Gastrocnemius medialis (tissue), 4 donors: ENCODE measurements at places on chromosomes 1 and 21. TPM values are rescaled to one million over a fixed set of nuclear protein-coding genes. Genes with fewer than 3 reads are reported as not detected.

DNA sequence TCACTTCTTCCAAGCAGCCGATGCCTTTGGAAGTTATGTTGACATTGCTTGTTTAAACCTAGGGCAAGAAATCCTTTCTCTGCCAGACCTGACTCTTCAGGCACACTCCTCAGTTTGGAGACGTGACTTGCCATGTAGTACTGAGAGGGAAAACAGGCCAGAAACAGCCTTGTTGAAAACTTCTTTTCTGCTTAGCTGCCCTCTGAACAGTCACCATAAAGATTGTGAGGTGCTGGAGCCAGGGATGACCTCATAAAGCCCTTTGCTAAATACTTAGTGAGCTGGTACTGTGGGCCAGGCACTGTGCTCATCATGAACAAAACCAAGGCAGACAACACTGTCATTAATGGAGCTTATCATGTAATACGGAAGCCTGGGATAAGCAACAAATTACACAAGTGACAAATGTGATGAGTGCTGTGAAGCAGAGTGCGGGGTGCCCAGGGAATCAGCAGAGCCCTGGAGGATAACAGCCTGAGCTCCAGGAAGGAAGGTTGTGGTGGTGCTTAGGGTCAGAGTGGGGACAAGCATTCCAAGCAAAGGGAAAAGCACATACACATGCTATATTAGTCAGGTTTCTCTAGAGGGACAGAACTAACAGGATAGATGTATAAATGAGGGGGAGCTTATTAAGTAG is 42.4 kb downstream of the MTARC1 start:
- DNase-seq: no peak

DNA sequence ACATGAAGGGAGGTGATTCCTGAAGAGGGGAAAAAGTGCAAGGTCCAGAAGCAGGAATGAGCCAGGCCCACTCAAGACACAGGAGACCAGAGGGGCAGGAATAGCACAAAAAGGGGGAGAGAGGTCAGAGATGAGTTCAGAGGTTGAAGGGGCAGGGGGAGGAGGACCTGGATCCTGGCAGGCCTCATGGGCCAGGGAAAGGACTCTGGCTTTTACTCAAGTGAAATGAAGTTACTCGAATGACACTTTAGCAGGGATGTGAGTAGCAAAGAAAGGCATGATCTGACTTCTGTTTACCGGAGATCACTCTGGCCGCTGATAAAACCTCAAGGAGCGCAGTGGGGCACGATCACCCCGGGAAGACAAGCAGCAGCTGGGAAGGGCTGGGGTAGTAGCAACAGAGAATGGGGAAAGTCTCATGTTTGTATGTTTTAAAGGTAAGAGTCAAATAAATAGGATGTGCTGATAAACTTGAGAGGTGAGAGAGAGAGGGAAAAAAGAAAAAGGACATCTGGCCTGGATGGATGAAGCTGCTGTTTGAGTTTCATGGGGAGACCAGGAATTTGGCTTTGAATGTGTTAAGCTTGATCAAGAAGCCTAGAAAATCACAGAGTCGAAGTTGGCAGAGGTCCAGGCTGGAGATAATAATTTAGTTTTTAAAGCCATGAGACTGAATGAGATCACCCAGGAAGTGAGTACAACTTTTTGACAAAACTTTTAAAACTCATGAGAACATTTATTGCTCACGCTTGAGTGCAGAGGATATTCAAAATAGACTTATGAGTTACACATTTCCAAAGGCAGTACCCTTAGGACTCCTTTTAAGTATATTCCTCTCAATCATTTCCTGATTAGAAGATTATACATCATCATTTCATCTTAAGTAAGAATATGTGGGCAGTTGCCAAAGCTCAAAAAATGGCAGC is 156.0 kb downstream of the RERE start:
- DNase-seq: peak; percentile 18

GRCh38 chr1:212514782-212515181 is 82.1 kb downstream of the NENF start:
- no peak for DNase-seq

C1orf21 gene
- 128 TPM for total RNA-seq

DNA sequence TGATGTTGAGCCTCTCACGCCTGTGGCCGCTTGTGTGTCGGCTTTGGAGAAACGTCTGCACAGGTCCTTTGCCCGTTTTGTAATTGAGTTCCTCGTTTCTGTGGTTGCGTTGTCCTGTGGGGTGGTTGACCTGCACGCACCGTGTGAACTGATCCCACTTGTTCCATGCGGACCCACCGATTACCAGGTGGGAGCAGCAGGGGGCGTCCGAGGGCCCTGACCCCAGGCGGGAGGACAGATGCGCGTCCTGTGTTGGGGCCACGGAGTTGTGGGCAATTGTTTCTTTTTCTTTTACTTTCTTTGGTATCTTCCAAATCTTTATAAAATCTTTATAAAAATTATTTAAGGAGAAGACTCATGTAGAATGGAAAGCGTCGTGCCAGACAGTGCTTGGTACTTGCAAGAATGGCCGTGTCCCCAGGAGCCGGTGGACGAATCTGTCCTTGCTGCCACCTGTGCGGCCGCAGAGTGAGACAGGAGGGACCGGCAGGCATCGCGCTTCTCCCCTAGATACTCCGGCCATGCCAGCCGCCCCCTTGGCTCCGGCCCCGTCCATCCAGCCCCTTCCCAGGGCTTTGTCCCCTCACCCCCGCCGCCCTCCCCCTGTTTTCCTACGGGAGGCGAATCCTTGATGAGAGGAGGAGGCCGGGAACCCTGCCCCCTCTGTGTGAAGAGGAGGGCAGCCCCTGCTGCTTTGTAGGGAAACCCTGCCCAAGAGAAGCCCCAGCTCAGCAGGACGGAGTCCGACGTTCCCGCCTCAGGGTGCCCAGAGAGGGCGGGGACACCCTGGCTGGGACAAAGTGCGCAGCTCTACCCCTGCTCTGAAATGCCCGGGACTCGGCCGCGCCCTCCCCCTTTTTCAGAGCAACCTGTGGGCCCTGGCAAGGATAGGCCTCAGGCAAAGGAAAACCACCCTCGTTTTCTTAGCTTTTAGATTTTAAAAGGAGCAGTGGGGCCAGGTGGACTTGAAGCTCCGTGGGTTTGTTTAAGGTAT is 41.7 kb downstream of the PRKCZ start:
- no peak for DNase-seq

COA7 gene
- total RNA-seq: 20.2 TPM

GRCh38 chr1:156259805-156260204 is 11.9 kb upstream of the PAQR6 start:
- no peak for DNase-seq

DNA sequence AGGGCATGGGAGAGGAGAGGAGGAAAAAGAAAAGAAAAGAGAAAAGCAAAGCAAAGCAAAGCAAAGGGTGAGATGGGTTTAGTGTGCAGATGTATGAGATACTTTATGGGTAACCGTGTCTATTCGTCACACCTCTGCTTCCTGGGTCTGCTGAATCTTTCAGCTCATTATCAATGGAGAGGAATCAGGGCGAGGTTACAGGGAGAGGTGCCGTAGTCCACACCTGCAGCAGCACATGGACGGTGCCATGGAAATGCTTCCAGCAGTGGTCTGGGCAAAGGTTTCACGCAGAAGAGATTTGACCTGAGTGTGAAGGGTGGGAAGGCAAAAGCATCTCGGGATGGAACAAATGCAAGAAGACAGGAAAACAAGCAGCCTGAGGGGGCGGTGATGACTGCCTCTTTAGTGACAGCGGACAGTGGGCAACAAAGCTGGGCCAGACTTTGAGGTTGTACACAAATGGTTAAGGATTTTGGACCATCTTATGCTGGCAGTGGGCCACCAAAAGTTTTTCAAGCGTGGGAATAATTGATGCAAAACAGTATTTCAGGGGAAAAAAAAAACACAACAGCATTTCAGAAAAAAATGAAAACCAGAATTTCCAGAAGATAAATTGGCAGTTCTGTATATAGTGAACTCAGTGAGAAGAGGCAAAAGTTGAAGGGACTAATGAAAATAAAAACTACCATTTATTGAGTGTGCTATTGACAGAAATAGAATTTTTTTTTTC is 19.5 kb upstream of the SRP9 start:
- no peak for DNase-seq

DNA sequence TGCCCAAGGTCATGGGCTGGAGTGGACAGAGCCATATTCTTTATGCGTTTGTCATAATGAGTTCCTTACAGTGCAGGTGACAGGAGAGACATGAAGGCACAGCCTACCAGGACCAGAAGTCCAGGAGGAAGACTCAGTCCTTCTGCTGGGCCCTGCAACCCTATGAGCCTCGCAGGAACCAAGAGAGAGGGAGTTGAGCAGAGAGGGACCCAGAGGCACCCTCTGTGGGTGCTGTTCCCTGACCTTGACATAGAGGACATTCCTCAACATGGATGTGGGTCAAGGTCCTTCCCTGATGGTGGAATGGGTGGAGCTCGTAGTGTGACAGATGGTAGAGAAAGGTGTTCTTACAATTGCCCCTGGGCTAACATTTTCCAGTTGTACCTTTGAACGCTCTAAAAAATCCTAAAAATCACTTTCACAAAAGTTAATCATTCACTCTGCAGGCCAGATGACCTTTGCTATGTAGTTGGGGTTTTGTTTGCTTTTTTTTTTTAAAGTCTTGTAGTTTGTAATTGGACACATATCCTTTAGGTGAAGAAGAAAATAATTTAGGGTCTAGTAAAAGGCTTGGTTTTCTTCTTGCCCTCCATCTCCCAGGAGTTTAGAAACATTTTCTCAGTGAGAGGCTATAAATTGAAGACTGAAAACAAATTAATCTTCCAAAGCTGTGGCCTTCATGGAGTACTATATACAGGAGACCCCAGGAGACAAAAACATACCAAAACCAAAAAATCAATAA is 41.9 kb downstream of the MAB21L3 start:
- DNase-seq: no peak

GRCh38 chr1:198316546-198317100 is 159.8 kb downstream of the NEK7 start:
- no peak for DNase-seq

GRCh38 chr1:183030053-183030452 is 6.8 kb downstream of the LAMC1 start:
- DNase-seq: no peak

PDC gene
- not detected for total RNA-seq

GRCh38 chr1:88060750-88061491 is 623.2 kb upstream of the PKN2 start:
- no peak for DNase-seq

GRCh38 chr1:85195703-85196102 is 5.1 kb downstream of the SYDE2 start:
- DNase-seq: no peak

DNA sequence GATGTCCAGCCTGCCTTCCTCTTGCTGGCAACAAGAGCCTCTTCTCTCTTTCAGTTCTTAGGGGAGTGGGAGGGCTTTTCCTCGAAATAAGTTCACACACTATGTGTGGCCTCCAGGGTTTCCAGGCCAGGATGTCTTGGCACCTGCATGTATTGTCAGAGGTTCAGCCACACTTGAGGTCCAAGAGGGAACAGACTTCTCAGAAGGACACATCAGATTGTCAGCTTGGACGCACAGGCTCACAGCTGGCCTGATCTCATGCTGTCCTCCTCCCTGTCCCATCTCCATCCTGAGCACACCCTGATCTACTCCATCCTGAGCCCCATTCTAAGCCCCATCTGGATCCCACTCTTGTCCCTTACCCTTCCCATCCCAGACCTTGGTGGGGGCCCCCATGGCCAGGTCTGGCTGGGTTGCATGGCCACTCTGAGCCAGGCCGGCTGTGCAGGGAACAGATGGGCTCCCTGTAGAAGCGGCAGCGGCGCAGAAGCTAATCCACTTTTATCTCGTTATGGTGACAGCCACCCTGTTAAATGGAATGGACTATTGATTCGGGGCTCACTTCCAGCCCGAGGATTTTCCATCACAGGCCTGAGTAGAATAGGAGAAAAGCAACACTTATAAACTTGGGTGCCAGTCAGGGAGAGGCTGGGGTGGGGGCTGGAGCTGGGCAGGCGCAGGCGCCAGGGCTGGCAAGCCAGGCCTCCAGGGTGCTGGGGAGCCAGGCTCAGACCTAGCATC is 85.1 kb upstream of the CSF3R start:
- no peak for DNase-seq

DNA sequence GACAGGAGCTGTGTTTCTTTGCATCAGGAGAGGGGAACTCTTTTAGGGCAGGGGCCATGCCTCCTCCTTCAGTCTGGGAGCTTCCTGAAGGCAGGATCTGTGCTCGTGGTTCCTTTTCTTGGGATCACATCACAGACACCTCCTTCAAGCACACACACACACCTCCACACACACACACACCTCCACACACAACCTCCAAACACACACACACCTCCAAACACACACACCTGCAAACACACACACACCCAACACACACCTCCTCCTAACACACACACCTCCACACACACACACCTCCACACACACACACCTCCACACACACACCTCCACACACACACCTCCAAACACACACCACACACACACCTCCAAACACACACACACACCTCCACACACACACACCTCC is 10.5 kb downstream of the LGR6 start:
- no peak for DNase-seq

GRCh38 chr1:76725864-76726619 is 141.2 kb upstream of the ST6GALNAC5 start:
- DNase-seq: no peak

PRXL2B gene
- total RNA-seq: 1.3 TPM

DNA sequence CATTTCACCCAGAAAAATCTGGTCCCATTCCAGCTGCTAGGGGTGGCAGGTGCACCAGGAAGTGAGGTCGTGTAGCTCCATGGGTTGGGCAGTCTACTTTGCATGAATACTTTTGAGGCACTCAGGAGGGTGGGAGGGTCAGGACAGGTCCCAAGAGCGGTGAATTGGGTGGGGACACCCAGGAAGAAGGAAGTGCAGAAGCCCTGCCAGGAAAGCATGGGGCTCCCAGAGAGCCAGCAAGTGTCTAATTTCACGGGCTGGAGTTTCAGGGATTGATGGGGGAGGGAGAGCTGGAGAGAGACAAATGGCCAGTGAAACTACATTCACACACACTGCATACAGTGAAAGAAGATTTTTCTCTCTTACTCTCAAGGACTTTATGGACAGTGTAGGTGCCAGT is 137.8 kb downstream of the GALNT2 start:
- DNase-seq: peak; percentile 84

DNA sequence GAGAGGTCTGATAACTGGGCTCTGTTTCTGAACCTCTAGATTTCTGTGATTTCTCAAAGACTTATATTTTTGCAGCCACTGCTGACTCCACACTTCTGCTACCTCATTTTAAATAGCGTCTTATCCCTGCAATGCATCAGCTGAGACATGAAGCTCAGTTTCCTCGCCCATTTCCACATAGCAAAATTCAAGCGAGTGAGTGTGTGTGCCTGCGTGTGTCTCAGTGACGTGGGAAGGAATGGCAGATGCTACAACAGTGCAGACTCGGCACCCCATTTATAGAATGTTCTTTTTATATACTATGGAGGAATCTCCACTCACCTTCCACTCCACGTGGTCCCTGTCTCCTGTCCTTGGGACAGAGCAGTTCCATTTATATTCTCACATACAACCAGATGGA is 35.7 kb downstream of the ZMYND12 start:
- DNase-seq: no peak

GRCh38 chr21:37429356-37429755 is 62.8 kb downstream of the DYRK1A start:
- no peak for DNase-seq
